ENCODE measurements at places on chromosomes 5 and 9.
A peak's percentile ranks its signal among the peaks of the same experiment; 100 is the strongest.

DNA sequence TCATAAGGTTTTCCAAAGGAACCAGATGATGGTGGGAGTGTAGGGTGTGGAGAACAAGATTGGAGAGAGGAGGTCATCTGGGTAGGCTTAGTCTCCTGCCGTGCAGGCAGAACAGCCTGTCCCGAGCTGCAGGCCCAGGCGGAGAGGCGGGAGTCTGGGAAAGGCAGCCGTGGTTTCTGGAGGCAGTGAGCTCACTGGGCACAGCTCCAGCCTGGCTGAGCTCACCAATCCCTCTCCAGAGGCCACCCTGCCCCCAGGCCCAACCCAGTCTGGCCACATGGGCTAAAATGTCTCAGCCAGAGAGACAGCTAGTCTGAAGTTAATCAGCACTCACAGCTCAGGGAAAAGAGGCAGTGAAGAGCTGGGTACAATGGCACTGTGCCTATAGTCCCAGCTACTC lies 12.3 kb downstream of the P4HA2 start:
- H3K4me3 ChIP-seq: no peak overlapping the region
- peaks cover 9% of the 10 kb centered on the region for H3K4me1 ChIP-seq
- DNase-seq: peak; percentile 97
- H3K36me3 ChIP-seq: peaks cover 16% of the 10 kb centered on the region

- H3K27me3 ChIP-seq: no peaks in the 10 kb centered on the region
- H3K27ac ChIP-seq: no peak overlapping the region
- peaks cover 2% of the 10 kb centered on the region for H3K4me1 ChIP-seq
- DNase-seq: peak; percentile 74
Observed at GRCh38 chr5:96984506-96985192, 48.8 kb downstream of the LNPEP start.

DNA sequence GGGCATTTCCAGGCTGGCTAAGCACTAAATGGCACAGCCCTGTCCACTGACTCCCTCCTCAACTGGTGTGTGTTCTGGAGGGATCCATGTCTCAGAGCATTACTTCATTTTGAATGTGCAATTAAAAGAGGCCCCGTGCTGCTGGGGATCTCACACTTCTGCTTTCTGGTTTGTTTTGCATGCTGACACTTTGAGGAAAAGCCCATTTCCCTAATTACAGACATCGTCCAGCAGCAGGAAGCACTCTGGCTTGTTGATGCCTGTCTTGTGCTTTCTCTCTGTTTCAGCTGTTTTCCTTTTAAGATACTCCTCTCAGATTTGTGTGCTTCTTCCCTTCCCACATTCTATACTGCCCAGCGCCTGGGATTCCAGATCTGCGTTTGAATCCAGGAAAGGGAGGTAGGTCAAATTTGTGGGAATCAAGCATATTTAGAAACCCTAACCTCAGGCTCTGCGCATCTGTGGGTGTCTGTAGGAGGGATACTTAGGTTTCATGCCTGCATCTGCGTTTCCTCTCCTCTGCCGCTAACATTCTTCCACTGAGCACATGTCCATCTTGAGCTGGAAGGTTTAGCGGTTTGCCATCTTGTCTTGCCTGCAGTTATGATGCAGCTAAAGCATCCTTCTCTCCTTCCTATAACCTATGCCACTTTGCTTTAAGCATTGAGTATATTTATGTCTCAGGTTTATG lies 25.7 kb downstream of the SYK start:
- H3K4me1 ChIP-seq: no peaks in the 10 kb centered on the region
- H3K36me3 ChIP-seq: no peaks in the 10 kb centered on the region
- no peak for DNase-seq
- no peak overlapping the region for H3K27ac ChIP-seq
- H3K4me3 ChIP-seq: no peak overlapping the region
- no peaks in the 10 kb centered on the region for H3K27me3 ChIP-seq

GRCh38 chr5:104375345-104375744 lies 812.8 kb upstream of the NUDT12 start:
- no peaks in the 10 kb centered on the region for H3K36me3 ChIP-seq
- DNase-seq: no peak
- H3K27ac ChIP-seq: no peak overlapping the region
- no peak overlapping the region for H3K4me3 ChIP-seq
- H3K27me3 ChIP-seq: no peaks in the 10 kb centered on the region

DNA sequence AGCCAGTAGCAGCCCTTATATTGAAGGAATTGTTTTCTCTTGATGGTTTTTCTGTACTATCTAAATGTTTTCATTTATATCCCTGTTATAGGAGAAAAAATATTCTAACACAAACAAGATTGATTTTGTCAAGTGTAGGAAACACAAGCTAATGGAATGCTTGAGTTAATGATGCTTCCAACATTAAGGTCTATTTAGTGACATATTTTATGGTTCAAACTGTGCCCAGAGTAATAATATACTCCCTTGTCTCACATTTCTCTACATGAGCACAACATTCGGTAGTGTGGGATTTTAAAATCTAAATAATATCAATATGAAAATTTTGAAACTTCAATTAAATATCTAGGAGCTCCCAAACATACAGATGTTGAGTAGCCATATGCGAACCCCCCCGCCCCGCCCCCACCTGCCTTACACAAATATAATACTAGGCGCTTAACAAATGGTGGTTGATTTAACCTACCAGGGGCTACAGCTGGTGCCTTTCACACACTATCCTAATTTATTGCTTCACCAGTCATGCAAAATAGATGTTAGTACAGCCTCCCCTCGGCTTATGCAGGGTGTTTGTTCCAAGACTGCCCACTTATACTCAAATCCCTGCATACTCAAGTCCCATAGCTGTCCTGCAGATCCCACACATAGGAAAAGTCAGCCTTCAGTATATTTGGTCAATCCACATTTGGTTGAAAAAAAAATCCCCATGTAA lies 124.1 kb upstream of the ACO1 start:
- no peaks in the 10 kb centered on the region for H3K4me1 ChIP-seq
- no peaks in the 10 kb centered on the region for H3K27me3 ChIP-seq
- no peaks in the 10 kb centered on the region for H3K36me3 ChIP-seq
- DNase-seq: no peak
- no peak overlapping the region for H3K4me3 ChIP-seq

- no peak within 1 kb of the TSS for H3K4me3 ChIP-seq
- no peaks in the 10 kb centered on the region for H3K36me3 ChIP-seq
- DNase-seq: no peak
- H3K4me1 ChIP-seq: peaks cover 12% of the 10 kb centered on the region
- H3K27ac ChIP-seq: no peak within 1 kb of the TSS
Observed at GRCh38 chr5:132073231-132074013, at the start of gene CSF2. Gene CSF2, plus strand, starts transcription at chr5:132073789. Its CDS starts 35 bp downstream, at chr5:132073824.

DNA sequence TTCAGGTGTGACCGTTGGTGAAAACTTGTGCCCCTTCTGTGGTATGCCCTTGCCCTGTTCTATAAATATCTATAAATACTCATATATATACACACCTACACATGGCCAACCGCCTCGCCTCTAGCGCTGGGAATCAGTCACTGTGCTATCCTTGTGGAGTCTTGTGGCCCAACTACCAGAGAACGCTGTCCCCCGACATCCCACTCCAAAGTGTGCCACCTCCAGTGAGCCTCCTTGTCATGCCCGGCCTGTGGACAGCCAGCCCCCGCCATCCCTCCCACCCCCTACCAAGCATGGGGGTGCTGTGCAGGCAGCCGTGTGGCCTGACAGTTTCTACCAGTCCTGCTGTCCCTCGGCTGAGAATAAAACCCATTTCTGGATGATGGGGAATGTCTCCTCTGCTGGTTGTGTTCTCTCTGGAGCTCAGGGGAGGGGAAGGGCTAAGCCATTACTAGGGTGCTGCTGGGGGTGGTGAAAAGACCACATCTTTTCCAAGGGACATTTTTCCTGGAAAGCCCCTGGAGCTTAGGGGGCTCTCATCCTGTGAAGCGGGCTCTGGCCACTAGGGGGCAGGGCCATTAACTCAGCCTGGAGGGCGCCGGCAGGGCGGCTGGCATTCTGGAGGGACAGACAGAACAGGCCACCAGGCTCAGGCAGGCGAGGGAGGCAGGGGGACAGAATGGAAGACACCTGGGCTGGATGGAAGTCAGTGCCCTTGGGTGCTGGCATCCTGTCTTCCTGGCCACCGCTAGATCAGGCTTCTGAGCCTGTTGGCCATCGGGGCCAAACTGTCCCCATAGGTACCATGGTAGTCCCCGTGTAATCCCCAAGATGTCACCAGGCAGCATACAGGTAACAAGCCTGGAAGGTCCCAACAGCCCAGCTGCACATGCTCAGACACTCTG lies 20.7 kb downstream of the GOLGA2 start:
- no peak overlapping the region for H3K27ac ChIP-seq
- peaks cover 20% of the 10 kb centered on the region for H3K36me3 ChIP-seq
- no peaks in the 10 kb centered on the region for H3K4me1 ChIP-seq
- H3K27me3 ChIP-seq: no peaks in the 10 kb centered on the region
- DNase-seq: peak; percentile 36

DNA sequence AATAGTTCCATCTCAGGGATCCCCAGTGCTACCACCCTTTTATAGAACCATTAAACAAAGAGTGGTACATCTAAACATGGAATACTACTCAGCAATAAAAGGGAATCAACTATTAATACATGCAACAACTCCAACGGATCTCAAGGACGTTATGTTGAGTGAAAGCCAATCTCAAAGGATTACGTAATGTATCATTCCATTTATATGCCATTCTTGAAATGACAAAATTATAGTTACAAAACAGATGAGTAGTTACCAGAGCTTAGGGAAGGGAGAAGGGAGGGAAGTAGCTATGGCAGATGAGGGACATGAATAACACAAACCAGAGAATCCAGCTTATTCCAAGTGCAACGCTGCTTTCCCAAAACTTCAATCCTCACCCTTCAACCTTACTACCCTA lies 69.5 kb downstream of the ACTL7B start:
- peaks cover 3% of the 10 kb centered on the region for H3K27me3 ChIP-seq
- H3K4me1 ChIP-seq: no peaks in the 10 kb centered on the region
- no peak overlapping the region for H3K27ac ChIP-seq
- H3K4me3 ChIP-seq: no peak overlapping the region
- no peaks in the 10 kb centered on the region for H3K36me3 ChIP-seq

DNA sequence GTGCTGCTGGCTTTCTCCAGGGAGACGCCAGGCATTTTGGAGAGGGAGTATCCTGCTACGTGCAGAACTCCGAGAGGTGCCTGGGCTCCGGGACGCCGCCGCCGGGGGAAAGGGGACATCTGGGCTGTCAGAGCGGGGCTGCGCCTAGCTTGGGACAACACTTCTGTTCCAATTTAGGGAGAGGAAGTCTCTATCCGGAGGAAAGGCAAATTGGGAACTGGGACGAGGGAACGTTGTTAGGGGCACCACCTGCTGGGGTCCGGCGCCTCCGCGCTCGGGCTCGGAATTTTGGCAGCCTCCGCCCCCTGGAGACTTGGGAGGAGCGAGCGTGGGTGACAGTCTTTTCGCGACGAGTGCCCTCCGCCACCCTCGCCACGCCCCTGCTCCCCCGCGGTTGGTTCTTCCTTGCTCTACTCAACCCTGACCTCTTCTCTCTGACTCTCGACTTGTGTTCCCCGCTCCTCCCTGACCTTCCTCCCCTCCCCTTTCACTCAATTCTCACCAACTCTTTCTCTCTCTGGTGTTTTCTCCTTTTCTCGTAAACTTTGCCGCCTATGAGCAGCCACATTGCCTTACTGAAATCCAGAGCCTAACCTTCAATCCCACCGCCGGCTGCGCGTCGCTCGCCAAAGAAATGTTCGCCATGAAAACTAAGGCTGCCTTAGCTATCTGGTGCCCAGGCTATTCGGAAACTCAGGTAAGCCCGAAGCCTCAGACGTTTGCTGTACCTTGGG lies 1.6 kb downstream of the TSLP start:
- H3K27me3 ChIP-seq: no peaks in the 10 kb centered on the region
- H3K36me3 ChIP-seq: peaks cover 2% of the 10 kb centered on the region
- peaks cover 20% of the 10 kb centered on the region for H3K4me1 ChIP-seq
- H3K4me3 ChIP-seq: peak overlapping the region; percentile 88
- DNase-seq: no peak

GRCh38 chr5:84229045-84229444 lies 155.6 kb downstream of the EDIL3 start:
- H3K36me3 ChIP-seq: no peaks in the 10 kb centered on the region
- no peak overlapping the region for H3K4me3 ChIP-seq
- DNase-seq: no peak
- H3K4me1 ChIP-seq: no peaks in the 10 kb centered on the region
- no peaks in the 10 kb centered on the region for H3K27me3 ChIP-seq
- H3K27ac ChIP-seq: no peak overlapping the region

DNA sequence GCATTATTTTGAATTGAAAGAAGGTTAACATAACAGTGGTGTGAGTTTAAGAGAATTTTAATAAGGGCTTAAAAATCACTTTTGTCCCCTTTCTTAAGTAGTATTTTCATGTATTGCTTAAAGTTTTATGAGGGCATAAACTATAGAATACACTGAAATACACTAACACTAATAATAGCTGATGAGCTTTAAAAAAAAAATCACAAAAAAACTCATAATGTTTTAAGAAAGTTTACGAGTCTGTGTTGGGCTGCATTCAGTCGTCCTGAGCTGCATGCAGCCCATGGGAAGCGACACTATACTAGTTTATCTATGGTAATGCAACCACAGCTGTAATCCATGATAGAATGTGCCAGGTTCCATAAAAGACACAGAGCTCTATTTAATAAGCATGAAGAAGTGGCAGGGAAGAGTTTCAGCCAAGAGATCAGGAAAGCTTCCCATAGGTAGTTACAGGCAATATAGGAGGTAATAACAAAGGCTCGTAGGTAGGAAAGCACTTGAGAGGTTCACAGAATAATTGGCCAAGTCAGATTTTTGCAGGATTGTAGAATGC lies 4.5 kb downstream of the SREK1IP1 start:
- no peaks in the 10 kb centered on the region for H3K27me3 ChIP-seq
- no peak overlapping the region for H3K27ac ChIP-seq
- peaks cover 6% of the 10 kb centered on the region for H3K4me1 ChIP-seq
- no peaks in the 10 kb centered on the region for H3K36me3 ChIP-seq

GRCh38 chr9:38192731-38193265 lies 123.8 kb upstream of the SHB start:
- DNase-seq: no peak

- H3K4me3 ChIP-seq: no peak overlapping the region
- DNase-seq: no peak
- no peak overlapping the region for H3K27ac ChIP-seq
- no peaks in the 10 kb centered on the region for H3K27me3 ChIP-seq
- no peaks in the 10 kb centered on the region for H3K4me1 ChIP-seq
Observed at GRCh38 chr5:143101121-143101520, 302.4 kb downstream of the NR3C1 start.

DNA sequence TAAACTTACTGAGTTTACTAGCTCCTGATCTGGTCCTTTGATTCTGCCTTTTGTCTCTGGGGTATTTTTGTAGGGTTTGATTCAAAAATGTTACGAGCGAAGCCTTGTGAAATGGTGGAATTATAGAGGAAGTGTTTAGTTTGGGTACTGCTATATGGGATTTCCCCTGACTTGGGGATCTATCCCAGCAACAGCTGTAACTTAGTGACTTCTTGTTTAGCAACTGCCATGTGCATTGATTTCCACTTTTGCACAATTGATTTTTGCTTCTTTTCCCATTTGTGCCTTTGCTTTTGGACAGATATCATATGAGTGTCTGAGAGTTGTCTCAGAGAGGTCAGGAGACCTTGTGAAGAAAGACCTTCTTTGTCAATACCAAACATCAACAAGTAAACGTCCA lies 248.5 kb upstream of the DAP start:
- H3K4me1 ChIP-seq: no peaks in the 10 kb centered on the region
- no peak for DNase-seq
- H3K27me3 ChIP-seq: no peaks in the 10 kb centered on the region
- H3K36me3 ChIP-seq: no peaks in the 10 kb centered on the region
- no peak overlapping the region for H3K27ac ChIP-seq

- no peak for DNase-seq
- H3K27me3 ChIP-seq: no peaks in the 10 kb centered on the region
- no peak overlapping the region for H3K27ac ChIP-seq
- H3K4me3 ChIP-seq: no peak overlapping the region
- no peaks in the 10 kb centered on the region for H3K36me3 ChIP-seq
Observed at GRCh38 chr9:4746278-4747030, 5.5 kb upstream of the AK3 start.

Data from fibroblast of lung (primary cell).